ENCODE measurements at places on chromosomes 3 and 15. TPM values are rescaled to one million over a fixed set of nuclear protein-coding genes. Genes with fewer than 3 reads are reported as not detected.

STAB1 gene
- total RNA-seq, result not detected

DNA sequence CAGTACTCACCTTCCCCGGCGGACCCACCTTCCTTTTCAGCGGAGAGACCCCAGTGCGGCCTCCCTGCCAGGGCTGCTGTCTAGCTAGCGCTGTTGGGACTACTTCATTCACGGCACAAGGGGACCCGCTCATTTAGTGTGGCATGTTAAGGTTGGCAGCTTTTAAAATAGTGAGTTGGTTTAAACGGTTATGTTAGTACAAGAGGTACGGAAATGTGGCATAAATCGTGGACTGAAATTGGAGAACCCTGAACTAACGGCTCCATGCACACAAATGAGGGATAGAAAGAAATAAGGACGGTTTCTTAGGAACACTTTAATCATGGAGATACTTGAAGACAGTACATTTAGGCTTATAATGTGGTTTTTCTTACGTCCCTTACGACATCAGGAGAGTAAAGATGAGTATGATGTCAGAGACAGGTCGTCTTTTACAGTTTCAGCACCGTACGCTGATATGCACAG, 752 bp downstream of the CEP63 start:
- peak; percentile 34 for DNase-seq

GRCh38 chr15:44081026-44082013, 113.8 kb downstream of the FRMD5 start:
- no peak for DNase-seq

STRIT1 gene
- total RNA-seq, result not detected

- no peak for DNase-seq
These were observed at the start of gene ANKUB1 for GRCh38 chr3:149792452-149793270. TSS of gene ANKUB1 (minus strand) at chr3:149792554. CDS start at chr3:149792366, 188 bp downstream.

- no peak for DNase-seq
These were observed 19.3 kb upstream of the TSC22D2 start for GRCh38 chr3:150388498-150389418.

GRCh38 chr3:37423825-37424224, 249.4 kb upstream of the LRRFIP2 start:
- DNase-seq, result no peak

GRCh38 chr3:79018671-79019136, 749.1 kb downstream of the ROBO1 start:
- DNase-seq, result peak; percentile 12

TJP1 gene
- total RNA-seq, result 27.3 TPM

WDR49 gene
- not detected for total RNA-seq

GRCh38 chr15:91407269-91407889, 307.3 kb downstream of the SV2B start:
- peak; percentile 29 for DNase-seq

IMP3 gene
- 188 TPM for total RNA-seq

GOLGA6A gene
- not detected for total RNA-seq

MYD88 gene
- 15.2 TPM for total RNA-seq

GRCh38 chr3:28286595-28286994, 45.2 kb downstream of the CMC1 start:
- DNase-seq, result peak; percentile 23

GRCh38 chr15:58690703-58691102, 58.8 kb downstream of the ADAM10 start:
- DNase-seq, result no peak
